ENCODE measurements at places on chromosomes 6 and 20.

GRCh38 chr6:116773886-116774285 is 8.4 kb upstream of the FAM162B start:
- no peak for DNase-seq

GRCh38 chr20:23923891-23924435 is 44.4 kb upstream of the CST5 start:
- DNase-seq, result no peak

DNA sequence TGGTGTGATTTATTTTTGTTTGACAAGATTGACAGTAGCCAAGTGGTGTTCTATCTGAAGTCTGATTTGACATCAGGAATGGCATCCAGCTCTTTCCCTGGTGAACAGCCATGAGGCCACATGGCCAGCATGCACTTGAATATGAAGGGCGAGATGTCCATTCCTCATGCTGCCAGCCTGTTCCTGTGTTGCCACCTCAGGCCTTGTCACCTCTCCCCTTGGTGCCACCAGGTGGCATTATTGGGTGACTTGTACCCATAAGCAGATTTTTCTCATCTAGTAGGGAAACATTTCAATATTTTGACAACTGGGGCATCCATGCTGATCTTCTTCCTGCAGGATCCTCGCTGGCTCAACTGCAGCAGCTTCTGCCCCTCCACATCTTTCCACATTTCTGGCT is 199.1 kb downstream of the ERMARD start:
- DNase-seq, result no peak

DNA sequence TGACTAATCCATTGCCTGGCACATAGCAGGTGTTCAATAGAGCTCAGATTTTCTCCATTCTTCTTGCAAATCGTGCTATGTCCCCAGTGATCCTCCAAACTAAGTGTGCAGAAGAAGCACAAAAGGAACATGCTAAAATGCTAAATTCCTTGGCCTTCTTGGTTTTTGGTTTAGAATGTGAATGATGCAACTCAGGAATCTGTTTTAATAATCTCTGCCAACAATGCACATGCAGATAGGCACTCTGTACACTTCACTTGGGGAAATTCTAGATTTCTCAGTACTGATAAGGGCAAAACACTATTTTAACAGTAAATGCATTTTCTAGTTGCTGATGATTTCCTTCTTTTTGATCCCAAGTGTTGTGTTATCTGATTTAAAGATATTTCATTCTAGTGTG is 35.2 kb downstream of the SLC22A1 start:
- DNase-seq, result no peak

DNA sequence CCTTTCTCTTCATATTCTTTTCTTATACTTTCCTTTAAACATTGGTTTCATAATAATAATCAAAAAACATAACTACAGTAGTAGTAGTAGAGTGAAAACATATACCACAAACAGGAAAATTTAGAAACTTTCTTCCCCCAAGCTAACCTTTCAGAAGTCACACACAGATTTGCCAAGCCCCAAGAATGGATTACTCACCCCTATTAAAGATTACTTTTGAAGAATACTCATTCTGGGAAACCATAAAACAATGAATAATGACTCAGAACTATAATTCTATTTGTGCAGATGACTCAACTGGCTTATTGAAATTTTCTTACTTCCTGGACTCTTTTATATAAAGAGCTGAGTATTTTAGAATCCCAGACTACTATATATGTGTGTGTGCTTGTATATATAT is 119.4 kb upstream of the GJE1 start:
- DNase-seq, result no peak

DNA sequence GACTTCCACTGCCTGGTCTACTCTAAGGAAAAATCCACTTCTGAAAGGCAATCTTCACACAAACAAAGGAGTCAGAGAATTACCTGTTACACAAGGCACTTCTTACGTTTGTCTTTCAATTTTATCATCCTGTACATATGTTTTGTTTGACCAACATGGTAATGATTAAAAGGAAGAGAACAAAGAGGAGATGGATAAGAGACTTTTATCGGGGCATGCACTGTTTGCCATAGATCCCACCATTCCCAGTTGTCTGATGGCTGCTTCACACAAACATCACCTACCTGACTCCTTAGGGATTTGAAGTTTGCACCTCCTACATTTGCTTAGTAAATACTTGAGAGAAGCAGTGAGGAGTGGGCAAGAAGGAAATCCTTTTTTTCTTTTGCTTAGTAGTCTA is 87.1 kb downstream of the BFSP1 start:
- no peak for DNase-seq

DNA sequence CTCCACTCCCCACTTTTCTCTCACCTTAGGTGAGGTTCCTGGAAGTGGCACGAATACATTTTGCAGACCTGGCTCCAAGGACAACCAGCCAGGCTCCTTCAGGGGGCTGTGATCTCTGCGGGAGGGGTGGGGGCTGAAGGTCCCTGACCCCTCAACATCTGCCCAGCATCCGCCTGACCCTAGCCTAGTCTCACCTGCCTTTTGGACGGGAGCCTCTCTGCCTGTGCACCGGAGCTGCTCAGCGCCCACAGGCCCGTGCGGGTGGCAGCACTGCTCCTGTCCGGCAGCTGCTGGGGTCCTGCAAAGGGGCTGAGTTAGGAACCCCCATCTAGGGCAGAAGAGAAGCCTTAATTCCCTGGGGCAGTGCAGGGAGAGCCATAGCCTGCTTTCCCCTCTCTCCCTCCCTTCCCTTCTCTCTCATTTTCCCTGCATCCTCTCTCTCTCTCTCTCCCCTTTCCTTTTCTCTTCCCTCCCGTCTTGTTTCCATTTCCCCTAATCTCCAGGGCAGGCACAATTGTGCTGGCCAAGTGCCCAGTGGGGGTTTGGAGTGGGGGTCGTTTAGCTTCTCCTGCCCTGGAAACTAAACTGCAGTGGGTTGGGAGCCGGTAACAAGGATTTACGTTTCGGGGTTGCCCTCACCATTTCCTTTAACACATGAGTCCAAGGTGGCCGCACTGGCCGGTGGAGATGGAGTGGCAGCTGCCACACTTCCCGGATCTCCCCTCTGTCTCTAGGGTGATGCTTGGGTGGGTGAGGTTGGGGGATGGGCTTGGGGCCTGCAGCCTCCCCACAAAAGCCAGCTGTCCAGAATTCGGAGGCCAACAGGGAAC is 54.1 kb downstream of the CTCFL start:
- DNase-seq, result no peak

DNA sequence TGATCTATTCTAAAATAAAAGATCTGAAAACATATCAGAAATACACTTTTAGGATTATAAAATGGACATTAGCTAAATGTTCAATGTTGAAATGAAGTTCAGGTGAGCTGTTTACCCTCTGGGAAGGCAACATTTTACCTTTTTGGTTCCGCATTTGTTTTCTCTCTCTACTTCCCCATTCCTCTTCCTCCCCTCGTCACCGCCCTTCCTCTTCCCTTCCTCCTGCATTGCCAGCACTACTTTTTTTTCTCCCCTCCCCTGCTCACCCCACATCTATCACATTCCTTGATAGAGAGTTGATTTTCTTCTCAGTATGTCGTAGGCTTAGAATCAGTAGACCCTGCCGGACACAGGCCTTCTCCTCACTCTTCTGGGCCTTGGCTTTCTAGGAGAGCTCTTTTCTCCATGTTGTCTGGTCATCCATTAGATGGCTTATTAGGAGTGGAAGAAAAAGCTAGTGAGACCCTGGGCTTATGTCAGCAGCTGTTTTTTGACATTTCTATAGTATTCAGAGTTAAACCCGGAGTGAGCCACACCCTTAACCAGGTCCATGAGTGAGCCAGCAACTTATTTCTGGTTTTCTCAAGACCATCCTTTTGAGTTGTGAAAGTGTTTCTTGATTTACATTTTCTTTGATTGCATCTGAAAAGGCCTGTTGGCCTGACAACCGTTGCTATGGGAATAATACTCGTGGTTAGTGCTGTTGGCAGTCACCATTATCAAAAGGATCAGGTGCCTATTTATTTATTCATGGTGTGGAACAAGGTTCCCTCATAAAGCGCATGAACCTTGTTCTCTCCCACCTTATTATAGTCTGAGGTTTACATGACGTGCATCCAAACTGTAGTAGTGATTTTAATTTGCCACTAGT is 90.9 kb downstream of the DTD1 start:
- DNase-seq, result no peak

DNA sequence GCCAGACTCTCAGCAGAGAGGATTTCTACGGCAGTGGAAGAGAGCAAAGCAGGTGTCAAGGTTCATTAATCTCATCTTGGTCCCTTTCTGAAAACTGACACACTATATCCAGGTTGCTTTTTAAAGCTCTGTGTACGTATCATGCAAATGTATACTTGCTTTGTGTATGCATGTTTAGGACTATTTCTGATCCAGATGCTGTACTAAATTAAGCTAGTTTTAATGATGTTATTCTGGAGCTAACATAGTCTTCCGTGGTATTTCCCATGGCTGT is 59.2 kb upstream of the SNX9 start:
- no peak for DNase-seq

DNA sequence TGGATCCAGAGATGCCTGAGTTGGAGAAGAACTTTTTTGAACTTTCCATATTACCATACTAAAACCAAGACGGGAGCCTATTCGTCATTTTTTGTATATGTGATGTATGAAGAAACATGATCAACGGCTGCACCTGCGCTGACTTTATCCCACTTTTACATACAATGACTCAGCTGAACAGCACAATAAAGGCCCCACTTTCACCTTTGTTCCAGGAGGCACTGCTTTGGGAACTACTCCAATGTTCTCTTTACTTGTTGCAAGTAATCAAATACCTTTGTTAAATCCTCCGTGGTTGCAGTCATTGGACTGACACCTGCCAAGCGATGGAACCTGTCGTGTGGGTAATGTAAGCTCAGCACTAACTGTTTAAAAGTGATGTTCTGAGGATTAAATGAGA is 17.3 kb upstream of the BTN3A2 start:
- no peak for DNase-seq

DNA sequence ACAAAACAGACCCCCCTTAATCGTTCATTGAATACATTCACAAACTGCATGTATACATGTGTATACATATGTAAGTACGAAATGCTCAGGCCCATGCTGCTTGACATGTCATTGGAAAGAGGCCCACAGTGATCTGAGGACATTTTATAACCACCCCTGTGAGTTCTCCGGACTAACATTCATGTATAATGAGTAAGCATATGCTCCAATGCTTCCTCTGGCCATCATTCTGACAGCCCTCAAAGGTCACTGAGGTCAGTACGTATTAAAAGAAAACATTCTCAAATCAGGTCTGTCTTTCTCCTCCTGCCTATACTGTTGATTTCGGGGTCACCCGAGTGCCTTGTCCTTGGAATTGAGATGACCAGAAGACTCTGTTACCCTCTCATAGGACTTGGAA is 54.9 kb downstream of the TENT5A start:
- no peak for DNase-seq

DNA sequence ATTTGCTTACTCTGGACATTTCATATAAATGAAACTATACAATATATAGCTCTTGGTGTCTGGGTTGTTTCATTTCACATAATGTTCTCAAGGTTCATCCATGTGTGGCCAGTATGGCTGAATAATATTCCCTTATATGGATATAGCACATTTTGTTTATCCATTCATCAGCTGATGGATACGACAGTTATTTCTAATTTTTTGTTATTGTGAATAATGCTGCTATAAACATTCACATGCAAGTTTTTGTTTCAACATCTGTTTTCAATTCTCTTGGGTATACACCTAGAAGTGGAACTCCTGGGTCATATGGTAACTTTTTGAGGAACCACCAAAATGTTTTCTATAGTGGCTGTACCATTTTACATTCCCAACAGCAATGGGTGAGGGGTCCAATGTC is 101.1 kb downstream of the CDK19 start:
- DNase-seq, result no peak

DNA sequence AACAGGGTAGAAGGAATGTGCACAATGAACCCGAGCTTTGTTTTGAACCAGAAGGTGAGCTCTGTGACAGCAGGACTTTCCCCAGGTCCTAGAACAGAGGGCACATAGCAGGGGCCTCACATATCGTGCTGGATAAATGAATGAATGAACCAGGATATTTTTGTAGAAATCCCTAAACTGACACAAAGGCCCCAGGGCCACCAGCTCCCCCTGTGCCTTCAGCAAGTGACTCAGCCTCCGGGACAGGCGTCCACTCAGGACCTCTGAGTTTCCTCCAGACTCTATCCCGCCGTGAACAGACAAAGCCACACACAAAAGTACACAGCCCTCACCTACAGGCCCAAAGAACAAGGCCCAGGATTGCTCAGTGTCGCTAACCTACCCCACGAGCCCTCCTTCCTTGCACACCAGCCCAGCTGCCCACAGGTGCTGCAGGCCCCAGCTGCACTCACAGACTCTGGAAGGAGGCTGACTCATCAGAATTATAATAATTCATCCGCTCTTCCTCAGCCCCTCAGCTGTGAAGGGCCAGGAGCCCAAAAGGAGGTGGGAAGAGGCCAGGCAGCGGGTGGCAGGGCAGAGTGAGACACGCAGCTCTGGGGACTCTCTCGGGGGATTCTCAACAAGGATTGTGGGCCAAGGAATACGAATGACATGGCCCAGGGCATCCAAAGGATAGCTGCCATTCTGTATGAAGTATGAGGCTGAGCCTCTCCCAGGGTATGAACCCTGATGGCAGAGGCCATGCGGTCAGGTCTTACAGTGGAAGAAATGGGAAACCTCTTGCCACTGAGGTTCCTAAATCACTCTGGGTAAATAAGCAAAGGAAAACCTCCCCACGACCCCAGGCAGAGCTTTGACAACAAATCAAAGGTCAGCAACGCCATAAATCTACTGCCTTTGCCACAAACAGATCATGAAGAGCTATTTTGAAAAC is 40.9 kb downstream of the SUMO4 start:
- DNase-seq, result no peak

DNA sequence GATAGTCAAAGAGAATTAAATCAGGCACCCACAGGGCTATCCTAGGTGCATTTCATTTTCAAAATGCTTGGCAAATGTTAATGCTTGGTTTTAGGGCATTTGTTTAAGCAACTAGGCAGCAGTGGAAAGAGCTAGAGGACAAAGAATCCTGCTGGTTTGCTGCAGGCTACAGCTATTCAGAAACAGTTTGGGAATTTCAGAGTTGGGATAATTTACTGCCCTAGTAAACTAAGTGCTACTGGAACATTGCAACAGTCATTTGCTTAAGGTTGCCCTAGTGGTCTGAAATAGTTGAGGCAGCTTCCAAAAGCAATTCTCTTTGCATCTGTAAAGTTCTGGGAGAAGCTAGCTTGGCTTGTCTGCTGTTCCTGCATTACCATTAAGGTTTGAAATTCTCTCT is 312.7 kb downstream of the LAMA2 start:
- no peak for DNase-seq

GRCh38 chr20:2292416-2293110 is 3.2 kb upstream of the TGM3 start:
- DNase-seq, result no peak

DNA sequence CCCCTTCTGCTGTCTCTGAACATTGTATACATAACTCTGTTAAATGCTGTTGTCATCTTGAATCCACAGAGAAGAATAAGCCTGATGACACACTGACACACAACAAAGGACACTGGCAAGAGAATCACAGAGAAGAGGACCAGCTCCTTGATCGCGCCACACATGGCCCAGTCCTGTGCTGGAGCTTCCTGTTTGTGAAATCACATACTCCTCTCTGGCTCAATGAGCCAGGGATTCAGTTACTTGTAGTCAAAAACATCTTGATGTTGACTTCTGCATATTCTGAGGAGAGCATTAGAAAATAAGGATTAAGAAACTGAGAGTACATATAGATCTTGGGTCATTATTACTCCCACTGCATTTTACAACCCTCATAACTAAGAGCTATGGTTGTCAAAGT is 100.1 kb downstream of the EPB41L2 start:
- DNase-seq, result no peak
